Fibroblast of upper back skin (primary cell): ENCODE measurements at places on chromosomes 1 and 21.

DNA sequence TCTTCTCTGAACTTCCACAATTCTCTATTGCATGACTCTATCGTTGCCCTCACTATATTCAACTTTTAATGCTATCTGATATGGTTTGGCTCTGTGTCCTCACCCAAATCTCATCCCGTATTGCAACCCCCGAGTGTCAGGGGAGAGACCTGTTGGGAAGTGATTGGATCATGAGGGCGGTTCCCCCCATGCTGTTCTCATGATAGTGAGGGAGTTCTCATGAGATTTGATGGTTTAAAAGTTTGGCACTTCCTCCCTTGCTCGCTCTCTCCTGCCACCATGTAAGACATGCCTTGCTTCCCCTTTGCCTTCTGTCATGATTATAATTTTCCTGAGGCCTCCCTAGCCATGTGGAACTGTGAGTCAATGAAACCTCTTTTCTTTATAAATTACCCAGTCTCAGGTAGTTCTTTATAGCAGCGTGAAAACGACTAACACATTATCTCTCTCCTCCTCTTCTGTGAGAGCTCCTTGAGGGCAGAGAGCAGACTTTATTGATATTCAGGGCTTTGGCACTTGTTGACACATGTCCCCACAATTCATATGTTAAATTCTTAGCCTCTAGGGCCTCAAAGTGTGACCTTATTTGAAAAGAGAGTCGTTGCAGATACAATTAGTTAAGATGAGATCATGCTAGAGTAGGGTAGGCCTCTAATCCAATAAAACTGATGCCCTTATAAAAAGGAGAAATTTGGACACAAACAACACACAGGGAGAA, 52.1 kb downstream of the ADCY10 start:
- no peak for DNase-seq

DNA sequence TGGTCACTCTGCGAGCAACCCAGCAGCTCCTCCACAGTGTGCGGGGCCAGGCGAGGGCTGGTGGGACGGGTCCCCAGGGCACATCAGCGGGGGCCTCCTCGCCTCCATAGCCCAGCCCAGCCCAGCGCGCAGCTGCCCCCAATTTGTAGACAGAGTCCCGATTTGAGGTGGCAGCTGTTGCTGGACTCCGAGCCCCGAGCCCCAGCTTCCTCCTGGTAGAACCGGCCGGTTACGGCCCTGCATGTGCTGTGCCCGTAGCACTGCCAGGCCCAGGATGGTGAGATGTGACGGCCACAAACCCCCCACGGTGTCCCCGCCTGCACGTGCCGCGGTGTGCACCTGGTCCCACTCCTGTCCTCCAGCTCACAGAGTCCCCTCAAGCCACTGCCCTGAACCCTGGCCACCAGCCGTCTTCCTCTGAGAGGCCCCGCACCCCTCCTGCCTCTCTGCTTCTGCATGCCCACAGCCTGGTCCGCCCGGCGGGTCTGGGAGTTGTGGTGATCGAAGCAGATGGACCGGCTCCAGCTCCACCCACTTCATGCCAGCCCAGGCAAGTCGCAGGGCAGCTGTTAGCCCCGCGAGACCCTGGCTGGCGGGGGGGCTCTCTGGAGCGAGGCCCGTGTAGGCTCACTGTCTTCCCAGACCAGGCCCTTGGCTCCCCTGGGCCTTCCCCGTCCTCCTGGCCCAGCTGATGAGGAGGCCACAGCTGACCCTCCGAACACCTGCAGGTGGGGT, 55.5 kb downstream of the MORN1 start:
- no peak for DNase-seq

DNA sequence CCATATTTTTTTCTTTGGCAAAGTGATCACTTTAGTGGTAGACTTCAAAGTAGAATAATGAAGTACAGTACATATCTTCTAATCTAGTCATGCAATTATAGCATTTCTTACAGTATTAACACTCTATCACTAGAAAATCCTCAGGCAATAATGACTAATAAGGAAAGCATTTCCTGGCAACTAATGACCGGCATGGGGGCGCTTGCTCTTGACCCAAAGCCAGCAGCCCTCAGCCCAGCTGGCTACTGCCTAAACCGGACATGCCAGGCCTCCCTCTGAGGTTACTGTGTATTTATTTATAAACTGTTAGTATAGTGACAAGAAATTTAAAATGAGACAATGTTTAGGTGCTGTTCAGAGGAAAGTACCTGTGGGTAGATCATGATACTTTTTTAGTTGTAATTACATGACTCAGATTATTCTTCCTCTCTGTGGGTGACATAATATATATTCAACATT, 633.8 kb downstream of the PTPRC start:
- peak; percentile 94 for DNase-seq

- DNase-seq, result no peak
Measured at GRCh38 chr21:29725025-29725736, 214.6 kb downstream of the GRIK1 start.

DNA sequence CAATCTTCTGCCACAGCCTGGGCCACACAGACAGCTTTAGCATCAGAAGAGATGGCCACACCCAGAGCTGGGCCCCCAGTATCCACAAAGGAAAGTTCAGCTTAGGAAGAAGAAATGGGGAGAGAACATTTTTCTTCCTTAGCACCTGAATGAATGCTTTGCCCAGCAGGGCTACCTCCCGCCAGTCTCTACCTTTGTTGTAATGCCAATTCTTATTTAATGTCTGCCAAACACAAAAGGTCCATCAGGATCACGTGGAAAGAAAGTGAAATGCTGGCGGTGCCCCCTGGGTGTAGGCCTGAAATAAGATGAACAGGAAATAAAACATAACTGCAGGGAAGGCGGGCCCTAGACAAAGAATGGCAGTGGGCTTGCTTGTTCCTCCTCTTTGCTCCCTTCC, 125.6 kb downstream of the CACNA1E start:
- DNase-seq, result no peak

DNA sequence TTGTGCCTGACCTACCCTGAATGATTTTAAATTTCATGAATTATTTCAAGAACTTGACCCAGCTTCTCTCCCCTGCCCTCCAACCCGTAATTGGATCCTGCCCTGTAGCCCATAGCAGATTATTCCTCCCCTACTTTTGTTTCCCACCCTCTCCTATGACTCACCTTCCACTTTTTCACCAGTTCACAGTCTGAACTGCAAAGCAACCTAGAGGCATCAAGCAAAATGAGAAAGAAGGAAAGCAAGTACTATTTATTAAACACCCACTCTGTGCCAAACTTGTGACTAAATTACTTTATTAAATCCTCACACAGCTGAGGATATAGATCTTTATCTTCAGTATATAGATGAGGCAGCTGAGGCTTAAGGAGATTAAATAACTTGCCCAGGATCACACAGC, 20.7 kb upstream of the IKBKE start:
- no peak for DNase-seq
